Psoas muscle (tissue), 8 donors: ENCODE measurements at places on chromosomes 2 and 18.

DNA sequence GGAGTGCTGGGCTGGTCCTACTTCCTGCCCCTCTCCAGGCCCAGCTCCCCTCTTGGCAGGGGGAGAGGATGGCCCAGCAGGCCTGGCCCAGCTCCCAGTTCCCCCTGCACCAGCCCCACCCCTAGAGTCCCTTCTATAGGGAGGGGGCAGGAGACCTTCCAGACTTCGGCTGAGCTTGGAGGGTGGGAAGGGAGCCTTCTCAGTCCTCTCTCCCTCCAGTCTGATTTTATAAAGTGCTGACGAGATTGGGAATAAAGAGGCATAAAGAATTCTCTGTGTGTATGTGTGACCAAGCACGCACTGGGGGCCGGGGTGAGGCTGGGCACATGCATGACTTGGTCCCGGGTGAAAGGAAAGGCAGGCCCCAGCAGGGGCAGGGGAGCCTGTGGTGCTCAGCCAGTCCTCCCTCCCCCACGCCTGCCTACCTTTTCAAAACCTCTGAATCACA lies 5.1 kb downstream of the CHPF start:
- no peak for DNase-seq
- no peak overlapping the region for H3K27ac ChIP-seq
- H3K4me1 ChIP-seq, result peaks cover 14% of the 10 kb centered on the region
- H3K27me3 ChIP-seq, result no peaks in the 10 kb centered on the region
- H3K36me3 ChIP-seq, result peaks cover 29% of the 10 kb centered on the region
- no peak overlapping the region for H3K4me3 ChIP-seq

- H3K36me3 ChIP-seq, result no peaks in the 10 kb centered on the region
- DNase-seq, result no peak
- H3K4me3 ChIP-seq, result no peak overlapping the region
- H3K4me1 ChIP-seq, result no peaks in the 10 kb centered on the region
- H3K27ac ChIP-seq, result no peak overlapping the region
These were observed 190.3 kb downstream of the NEDD4L start for GRCh38 chr18:58234359-58234741.

GRCh38 chr2:38778687-38779082 lies 675 bp downstream of the GEMIN6 start:
- no peak for DNase-seq
- H3K27me3 ChIP-seq, result no peaks in the 10 kb centered on the region
- H3K4me1 ChIP-seq, result peaks cover 9% of the 10 kb centered on the region
- peaks cover 30% of the 10 kb centered on the region for H3K36me3 ChIP-seq

GRCh38 chr18:24160086-24160485 lies 21.2 kb downstream of the CABYR start:
- no peaks in the 10 kb centered on the region for H3K4me1 ChIP-seq
- no peaks in the 10 kb centered on the region for H3K27me3 ChIP-seq

GRCh38 chr18:8329186-8329771 lies 280.0 kb upstream of the RAB12 start:
- H3K4me3 ChIP-seq, result no peak overlapping the region
- H3K27ac ChIP-seq, result no peak overlapping the region
- H3K36me3 ChIP-seq, result no peaks in the 10 kb centered on the region
- no peak for DNase-seq
- peaks cover 32% of the 10 kb centered on the region for H3K4me1 ChIP-seq
